Nephron progenitor cell (in vitro differentiated cells): ENCODE measurements at places on chromosomes 12 and 14.

DNA sequence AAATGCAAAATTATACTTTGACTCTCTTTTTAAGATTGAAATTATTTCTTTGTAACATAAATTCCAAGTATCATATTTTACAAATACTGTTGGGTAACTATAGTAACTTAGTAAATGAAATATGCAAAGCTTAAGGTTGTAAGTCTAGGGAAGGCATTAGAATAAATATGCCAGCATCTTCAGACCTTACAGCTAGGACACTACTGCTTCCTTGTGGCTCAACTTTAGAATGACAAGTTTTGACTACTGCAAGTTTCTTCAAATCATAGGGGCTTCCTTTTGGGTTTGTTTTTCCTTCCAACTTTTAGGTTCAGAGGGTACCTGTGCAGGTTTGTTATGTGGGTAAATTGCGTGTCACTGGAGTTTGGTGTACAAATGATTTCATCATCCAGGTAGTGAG is 17.7 kb upstream of the ANP32D start:
- no peak for DNase-seq

GRCh38 chr12:7017870-7018349 is 366 bp downstream of the LPCAT3 start:
- peak; percentile 77 for DNase-seq

DNA sequence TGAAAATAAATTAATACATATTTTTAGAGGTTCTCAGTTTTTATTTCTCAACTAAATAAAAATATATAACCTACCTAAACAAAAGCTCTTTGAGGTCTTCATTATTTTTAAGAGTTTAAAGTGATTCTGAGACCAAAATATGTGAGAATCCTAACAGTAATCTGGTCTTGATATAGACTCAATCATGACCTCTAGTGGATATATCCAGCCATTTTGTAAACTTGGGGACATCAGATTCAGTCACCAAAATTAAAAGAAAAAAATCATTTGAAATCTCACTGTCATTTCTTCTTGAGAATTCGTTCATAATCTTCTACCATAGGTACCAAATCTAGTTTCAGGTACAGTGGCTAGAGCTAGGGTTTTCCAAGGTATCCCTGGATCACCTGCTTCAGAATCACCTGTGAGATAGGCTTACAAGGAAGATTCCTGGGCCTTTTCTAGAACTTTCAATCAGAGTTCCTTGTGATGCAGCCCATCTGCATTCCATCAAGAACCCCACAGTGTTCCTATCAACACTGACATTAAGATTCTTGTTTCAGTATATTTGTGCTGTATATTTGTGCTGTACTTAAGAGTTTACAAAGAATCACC is 214.9 kb downstream of the ADAMTS20 start:
- DNase-seq = no peak

DNA sequence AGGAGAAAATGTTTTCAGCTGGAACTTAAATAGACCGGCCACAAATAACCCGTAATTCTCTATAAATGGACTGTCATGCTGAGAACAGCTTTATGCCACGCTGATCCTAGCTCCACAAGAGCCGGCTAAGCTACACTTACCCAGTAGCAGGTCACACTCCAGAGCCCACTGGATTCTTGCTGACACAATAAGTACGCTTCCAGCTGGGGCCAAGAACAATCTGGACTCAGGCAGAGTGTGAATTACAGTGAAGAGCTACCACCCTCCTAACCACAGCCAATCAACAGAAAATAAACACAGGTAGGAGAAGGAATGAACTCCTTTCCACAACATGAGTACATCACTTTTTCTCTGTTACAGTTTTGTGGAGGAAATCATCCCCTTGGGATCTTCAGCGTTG is 531.3 kb downstream of the GALC start:
- peak; percentile 23 for DNase-seq

DNA sequence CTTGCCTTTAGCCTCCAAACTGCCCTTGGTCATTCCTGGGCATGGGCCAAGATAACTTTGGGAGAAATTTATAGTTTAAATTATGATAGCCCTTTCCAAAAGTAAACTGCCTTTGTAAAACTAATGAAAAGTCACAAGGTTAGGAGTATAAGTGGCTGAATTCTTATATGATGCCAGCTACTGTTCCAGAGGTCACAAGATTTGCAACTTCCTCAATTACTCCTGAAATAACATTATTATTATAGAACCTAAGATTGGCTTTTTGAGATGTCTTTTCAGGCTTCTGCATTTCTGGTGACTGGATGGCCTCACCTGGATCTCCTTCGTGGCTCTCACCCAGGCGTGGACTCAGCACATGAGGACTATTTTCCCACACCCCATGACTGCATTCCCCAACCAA is 55.0 kb downstream of the OSBPL8 start:
- no peak for DNase-seq

GRCh38 chr12:6766651-6767349 is 637 bp downstream of the PTMS start:
- peak; percentile 84 for DNase-seq

DNA sequence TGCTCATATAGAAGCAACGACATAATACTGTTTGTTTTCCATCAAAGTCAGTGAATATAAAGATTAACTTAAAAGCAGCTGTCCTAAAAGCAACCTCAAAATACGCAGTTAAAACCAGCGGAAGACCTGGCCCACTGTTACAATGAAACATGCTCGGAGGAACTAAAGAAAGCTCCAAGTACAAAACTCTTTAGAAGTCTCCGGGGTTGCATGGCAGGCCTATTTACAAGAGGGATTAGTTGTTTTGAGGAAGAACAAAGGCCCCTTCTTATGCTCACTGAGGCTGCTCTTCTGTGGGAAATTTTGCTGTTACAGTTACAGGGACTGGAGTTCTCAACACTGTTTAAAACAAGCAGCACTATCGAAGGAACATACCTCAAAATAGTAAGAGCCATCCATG is 75.9 kb upstream of the C12orf71 start:
- no peak for DNase-seq

DNA sequence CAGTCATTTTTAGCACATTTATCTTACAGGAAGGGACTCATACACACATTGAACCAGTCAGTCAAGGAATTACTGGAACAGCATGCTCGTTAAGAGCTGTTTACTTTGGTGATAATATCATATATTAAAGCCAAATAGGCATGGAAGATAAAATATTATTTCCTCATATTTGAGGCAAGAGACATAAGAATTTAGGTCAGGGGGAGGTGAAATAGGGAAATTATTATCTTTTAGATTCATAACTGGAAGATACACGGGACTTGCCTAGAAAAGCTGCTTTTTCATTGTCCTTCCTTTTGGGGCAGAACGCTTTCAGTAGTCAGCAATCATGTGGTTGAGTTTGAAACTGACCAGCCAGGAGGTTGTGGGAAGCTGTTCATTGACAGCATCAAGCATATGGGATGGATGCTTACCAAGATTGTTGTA is 72.5 kb downstream of the NTN4 start:
- DNase-seq = no peak

GRCh38 chr12:66090157-66090556 is 40.4 kb downstream of the LLPH start:
- DNase-seq = no peak

GRCh38 chr14:79544698-79545070 is 666.6 kb downstream of the DIO2 start:
- no peak for DNase-seq

DNA sequence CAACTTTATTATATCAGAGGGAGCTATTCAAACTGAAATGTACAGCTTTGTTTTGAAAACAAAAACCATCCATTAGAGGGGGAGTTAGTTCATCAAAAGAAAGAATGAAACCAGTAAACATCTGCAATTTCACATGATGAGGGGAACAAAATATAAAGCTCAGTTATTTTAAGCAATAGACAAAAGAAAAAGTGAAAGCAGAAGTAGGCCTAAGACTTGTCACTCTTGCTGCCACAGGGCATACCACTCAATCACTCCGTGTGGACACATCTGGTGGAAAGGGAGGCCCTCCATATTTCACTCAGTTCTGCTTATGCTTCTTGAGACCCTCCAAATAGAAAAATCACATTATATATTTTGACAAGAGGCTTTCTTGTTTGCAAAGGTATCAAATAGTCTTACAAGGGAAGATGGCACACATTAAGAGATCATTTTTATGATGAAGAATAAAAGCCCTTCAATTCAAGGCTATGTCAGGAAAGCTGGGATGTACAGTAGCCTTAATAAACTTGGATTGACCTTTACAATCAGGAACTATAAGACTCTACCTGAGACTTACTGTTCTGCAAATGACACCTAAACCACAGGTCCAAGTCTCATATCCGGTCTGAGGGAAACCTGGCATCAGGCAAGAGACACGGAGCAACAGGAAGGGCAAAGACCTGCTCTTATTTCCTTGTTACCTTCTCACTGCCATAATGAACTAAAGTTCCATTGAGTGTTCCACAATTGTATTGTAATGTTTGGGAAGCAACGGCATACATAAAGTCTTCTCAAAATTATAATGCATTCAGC is 222.5 kb upstream of the GRIP1 start:
- DNase-seq = no peak

- no peak for DNase-seq
Measured at GRCh38 chr12:111937429-111937828, 75.5 kb downstream of the TMEM116 start.

- DNase-seq = no peak
Measured at GRCh38 chr12:86669010-86669409, 412.8 kb upstream of the MGAT4C start.

DNA sequence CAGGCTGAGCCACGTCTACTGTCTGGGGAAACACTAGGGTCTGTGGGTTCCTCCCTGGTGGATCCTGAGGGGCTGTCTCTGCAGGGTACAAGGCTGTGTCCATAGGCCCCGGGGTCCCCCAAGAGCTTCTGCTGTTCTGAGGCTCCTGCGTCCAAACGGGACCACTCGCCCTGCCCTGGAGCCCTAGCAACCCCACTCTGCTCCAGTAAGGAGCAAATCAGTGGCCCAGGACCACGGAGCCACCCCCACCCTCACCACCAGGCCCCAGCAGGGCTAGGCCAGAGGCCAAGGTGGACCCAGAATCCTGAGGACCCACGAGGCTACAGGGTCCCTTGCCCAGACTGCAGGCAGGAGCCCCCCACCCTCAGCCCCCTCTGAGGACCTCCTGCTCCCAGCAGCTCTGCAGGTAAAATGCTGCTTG is 75.1 kb upstream of the GALNT9 start:
- no peak for DNase-seq

DNA sequence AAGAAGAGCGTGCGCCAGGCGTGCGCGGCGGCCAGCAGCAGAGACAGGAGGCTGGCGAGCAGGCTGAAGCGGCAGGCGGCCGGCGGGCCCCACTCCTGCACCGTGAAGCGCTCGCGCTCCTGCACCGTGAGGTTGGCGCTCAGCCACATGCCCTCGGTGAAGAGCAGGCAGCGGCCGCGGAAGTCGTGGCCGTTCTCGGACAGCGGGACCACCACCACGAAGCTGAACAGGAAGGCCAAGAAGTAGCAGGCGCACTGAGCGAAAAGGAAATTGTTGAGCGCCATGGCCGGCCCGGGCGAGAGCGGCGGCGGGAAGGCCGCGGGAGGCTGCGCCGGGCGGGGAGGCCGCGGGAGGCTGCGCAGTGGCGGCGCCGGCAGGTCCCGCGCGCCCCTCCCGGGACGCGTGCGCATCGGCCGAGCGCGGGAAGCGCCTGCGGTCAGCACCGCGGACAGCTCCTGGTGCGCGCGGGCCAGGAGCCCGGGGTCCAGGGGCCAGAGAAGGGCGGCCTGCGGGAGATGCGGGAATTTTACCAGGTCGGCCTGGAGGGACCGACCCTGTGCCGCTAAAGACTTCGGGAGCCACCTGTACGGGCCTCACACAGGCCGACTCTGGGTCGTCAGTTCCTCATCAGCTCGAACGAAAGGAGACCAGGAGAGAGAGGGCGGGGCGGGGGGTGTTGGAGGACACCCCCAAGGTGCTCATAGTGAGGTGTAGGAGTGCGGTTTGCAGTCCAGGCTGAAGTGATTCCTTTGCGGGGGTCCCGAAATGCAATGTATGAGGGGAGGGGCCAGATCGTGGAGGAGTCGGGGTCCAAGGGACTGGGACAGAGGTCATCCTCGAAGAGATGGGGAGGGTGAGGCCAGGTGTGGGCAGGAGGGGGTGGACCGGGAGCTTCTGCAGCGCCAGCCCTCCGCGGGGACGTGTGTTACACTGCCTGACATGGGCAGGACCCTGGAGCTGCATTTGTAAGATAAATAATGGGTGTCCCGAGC is at the start of gene TMEM179:
TMEM179 (minus strand) TSS at position 315 of the 992 bp plus-strand sequence; CDS start at position 284, 31 bp downstream.
- DNase-seq = peak; percentile 88

DNA sequence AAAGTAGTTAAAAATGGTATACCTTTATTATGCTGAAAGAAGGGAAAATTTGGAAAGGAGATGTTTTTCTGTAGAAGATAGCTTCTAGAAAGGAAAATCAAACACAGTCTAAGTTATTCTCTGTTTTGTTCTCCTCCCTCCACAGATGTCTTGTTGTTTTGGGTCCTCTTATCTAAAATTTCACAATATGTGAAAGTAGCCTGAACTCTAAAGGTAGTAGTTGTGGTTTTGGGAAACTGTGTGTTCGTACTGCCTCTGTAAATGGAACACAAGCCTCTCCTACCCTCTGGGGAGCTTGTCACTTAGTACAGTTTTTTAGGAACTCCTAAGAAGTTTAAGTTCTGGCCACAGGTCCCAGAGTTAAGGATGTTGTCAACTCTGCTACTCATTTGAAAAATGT is 112.6 kb downstream of the CRADD start:
- DNase-seq = no peak

- no peak for DNase-seq
Measured at GRCh38 chr14:66677780-66678179, 169.8 kb downstream of the GPHN start.

- no peak for DNase-seq
Measured at GRCh38 chr12:128619263-128619662, 204.5 kb downstream of the SLC15A4 start.

DNA sequence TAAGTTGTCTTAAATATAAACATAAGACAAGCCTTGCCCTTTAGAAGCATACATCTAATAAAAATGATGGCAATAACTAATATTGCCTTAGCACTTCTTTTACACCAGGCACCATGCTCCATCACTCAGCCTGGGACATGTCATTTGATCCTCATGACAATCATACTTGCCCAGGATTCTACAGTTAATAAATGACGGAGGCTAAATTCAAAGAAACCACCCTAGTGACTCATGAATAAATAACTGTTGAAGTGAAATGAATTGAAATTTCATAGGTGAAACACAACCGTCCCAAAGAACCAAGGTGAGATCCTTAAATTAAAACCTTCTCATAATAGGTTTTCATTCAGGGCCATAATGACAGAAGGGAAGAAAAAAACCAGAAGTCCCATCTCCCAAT is 89.5 kb downstream of the GRIN2B start:
- no peak for DNase-seq

GRCh38 chr14:58978343-58978742 is 210.1 kb upstream of the DAAM1 start:
- no peak for DNase-seq

GRCh38 chr12:117837737-117838050 is 131.1 kb downstream of the KSR2 start:
- no peak for DNase-seq
